ELF-1 (cell line): ENCODE measurements at places on chromosomes 7 and 10.

DNA sequence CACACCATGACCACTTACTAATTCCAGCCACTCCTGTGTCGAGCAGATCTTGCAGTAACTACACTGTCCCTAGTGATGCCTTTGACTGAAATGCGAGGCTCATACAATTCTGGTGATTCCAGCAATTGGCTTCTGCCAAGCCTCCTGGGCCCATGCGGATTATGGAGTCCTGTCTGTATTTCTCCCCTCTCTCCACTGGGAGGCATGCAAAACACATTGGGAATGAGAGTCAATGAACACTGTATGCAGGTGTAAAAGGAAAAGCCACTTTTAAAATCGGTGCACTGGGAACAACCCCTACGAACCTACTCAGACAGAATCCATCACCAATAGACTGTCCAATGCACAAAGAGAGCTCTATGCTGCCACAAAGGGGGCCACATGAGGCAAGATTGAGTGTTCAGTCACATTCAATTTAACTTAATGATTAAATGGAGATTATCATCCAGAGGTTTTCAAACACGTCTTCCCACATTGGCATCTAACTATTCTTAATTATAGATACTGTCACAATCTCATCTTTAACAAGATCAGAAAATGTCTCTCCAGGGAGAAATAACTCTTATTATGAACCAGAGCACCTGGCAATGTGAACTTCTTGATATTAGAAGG, 550.6 kb downstream of the GLRX3 start:
- peak; percentile 50 for DNase-seq

DNA sequence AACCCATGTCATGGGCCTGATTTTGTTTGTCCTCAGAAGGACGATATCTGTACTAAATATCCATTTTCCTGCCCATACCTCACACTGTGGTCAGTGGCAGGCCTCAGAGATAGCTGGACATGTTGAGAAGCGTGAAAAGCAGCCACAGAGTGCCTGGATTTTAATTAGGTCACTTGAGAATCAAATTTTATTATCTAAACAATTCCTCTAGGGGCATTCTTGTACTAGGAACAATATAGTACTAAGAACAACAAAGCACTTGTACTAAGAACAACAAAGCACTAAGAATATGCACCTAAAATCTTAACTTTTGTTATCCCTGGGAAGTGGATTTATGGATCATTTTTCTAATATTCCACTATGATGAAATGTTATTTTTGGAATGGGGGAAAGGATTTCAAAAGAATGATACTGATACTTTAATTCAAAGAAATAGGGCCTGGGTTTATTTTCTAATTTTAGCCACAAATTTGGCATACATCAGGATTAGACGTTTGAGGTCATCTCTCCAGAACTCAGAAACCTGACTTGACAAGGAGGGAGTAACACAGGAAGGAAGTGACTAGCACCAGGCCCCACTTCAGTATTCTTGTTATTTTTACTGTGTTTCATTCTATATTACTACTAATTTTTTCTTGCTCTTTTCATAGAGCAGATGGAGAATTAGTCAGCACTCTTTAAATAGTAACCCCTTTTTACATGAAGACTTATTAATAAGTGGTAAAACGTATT, 112.2 kb downstream of the EXOC4 start:
- DNase-seq = no peak

- DNase-seq = no peak
Measured at GRCh38 chr7:128740996-128741395, 1.8 kb downstream of the CALU start.

GRCh38 chr7:65976659-65977196, 5.3 kb downstream of the GUSB start:
- no peak for DNase-seq

- no peak for DNase-seq
Measured at GRCh38 chr10:49080965-49081364, 34.4 kb downstream of the VSTM4 start.
